ENCODE measurements at places on chromosomes 1 and 21.

DNA sequence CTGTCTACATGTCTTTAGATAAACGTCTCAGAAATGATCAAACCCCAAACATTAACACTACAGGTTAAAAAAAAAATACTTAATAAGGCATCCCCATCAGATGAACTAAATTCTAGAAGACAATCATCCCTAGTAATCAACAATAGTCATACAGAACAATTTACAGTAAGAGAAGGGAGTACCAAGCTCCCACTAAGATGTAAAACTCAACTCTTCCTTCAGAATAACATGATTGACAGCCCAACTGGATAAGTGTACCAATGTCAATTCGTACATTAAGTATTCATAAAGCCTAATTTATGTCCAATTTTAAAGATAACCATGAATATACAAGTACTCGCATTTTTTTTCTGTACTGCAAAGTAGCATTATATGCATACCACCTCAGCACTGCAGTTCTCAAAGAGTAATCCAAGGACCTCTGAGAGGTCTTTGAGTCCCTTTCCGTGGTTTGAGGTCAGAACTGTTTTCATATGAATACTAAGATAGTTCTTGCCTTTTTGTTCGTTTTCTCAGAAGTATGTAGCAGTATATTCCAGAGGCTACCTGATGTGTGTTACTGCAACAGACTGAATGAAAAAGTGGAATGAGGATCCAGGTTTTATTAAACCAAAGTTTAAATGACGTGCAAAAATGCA lies 6.6 kb downstream of the SCAF4 start:
- no peak for DNase-seq

GRCh38 chr1:57727121-57727520 lies 303.3 kb upstream of the DAB1 start:
- no peak for DNase-seq

GRCh38 chr1:58443986-58444868 lies 102.3 kb downstream of the OMA1 start:
- DNase-seq, result no peak

GRCh38 chr1:234927971-234928640 lies 200.5 kb downstream of the TOMM20 start:
- DNase-seq, result no peak

DNA sequence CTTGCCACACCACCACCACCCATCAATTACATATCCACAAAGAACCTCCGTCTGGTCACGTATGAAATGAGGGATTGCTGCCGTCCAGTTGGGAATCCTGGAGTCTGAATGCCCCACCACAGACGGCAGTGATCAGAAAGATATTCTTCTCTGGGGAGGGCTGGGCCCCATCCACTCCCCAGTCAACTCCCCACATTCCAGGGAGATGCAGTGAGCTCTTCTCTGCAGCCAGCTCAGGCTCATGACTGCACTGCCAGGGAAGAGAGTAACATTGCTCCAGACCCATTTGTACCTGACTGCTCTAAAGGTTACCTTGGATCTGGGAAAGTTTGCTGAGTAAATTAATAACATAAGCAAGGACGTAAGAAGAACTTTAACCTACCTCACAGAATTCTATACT lies 18.3 kb downstream of the DEGS1 start:
- DNase-seq, result no peak

- no peak for DNase-seq
Measured at GRCh38 chr1:159902541-159902940, 2.6 kb upstream of the CFAP45 start.

DNA sequence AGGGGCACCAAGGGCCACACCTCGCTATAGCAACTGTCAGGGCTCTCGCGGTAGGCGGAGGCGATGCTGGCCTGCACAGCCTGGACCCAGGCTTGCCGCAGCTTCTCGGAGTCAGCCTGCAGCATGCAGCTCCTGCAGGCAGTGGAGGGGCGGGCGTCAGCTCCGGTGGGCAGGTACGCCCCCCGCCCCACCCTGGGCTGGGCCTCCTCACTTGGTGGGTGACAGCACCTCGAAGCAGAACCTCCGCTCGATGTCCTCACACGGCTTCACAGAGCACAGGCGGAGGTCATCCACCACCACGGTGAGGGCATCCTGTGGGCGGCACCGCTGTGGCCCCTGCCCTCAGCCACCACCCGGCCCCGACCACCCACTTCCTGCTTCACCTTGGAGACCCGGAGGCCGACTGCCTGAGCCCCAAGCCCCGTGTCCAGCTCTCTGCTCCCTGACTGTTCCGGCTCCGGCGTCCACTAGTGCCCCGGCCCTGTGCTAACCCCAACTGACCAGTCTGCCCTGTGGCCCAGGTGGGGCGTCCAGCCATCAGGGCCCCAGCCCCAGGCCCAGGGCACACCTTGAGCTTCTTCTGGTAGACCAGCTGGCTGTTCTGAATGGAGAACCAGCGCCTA lies 9.8 kb downstream of the ACAP3 start:
- DNase-seq, result no peak

DNA sequence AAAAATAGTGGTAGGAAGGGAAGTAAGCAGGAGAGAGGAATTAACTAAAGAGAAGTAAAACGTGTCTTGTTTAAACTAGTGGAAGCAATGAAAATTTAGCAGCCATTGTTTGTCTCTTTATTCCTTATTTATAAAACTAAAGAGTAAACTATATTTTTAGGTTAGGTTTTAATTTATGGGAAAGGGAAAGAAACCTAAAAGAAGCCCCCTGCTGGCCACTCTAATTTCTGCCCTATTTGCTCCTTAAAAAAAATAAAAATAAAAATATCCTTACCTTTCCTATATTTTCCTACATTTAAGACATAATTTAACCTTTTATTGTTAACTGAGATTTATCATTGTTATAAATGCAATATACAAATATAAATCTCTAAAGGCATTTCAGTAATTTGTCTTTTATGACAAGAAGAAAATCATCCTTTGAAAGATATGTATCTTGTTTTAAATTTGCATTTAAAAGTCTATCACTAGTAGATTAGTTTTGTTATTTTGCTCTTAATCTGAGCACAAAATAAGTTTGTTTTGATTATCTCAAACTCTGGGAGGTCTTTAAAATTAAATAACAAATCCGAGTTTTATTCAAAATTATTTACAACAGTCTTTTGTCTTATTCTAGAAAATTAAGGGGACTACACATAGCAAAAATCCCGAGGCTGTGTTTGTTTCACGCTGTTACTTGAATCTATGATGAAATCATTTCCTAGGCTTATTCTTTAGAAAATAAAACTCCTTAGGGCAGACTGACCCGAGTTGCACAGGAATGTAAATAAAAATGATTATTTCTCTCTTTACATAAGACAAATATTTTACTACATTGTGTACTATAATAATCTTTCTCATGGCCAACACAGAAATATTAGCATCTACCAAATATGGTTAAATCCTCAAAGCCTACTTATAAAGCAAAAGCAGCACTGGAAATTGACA lies 201.7 kb downstream of the NRIP1 start:
- no peak for DNase-seq

- DNase-seq, result no peak
Measured at GRCh38 chr1:92013923-92014322, 15.9 kb upstream of the EPHX4 start.

- DNase-seq, result no peak
Measured at GRCh38 chr1:26318338-26319064, 743 bp downstream of the CD52 start.

DNA sequence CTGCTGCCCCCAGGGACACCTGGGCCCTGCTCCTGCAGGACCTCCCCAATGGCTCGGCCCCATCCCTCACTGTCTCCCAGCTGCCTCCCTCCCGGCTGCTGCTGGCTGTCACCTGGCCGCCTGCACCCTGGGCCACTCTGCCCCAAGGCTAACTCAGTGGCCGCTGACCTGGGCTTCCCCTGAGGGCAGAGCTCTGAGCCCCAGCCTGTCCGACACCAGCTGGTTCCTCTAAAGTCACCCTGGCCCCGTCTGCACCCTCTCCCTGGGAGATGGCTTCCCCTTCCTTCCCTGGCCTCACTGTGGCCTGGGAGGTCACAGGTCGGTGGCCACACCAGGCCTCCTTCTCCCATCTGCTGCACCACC lies 15.0 kb downstream of the ITGB2 start:
- DNase-seq, result no peak

DNA sequence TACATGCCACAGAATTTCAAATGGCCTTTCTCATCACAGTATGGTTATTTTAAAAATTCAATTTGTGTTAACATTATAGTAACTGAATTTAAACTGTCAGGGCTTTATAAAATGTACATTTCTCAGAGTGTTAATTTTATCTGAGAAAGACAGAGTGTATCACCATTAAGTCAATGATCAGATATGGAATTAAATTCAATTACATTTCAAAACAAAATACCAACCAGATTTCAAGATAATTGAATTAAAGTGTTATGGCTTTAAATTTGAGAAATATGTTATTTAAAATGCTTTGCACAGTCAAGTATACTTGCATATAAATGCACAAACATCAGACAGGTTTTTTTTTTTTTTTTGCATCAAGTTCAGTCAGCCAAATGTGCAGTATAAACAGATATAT lies 1574.4 kb downstream of the BRINP3 start:
- no peak for DNase-seq

DNA sequence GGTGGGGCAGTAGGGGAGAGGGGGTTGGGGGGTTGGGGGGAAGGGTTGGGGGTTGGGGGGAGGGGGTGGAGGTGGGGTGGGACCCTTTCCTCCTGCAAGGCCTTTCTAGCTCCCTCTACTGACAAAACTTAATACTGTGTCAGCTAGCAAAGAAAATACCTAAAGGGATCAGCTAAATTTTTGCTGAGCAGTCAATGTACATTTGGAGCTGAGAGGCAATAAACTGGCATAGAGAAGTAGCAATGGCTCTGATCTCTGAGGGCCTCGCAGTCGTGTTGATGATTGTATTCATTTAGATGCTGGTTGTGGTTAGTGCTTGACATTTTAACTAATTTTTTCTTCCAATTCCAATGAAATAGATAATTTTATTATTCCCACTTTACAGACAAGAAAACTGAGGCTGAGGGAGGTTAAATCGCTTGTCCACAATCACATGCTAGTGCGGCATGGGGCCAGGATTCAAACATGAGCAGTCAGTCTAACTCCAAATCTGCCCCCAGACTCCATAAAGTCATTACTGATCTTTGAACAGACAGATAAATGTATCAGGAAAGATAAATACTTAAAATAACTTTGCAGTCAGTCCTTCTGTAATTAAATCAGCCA lies 357.1 kb downstream of the DISC1 start:
- no peak for DNase-seq

- no peak for DNase-seq
Measured at GRCh38 chr21:34054259-34054658, 19.1 kb upstream of the MRPS6 start.

- DNase-seq, result no peak
Measured at GRCh38 chr1:100703716-100704115, 15.8 kb upstream of the VCAM1 start.

- DNase-seq, result no peak
Measured at GRCh38 chr1:18761948-18762840, 97.3 kb downstream of the TAS1R2 start.

DNA sequence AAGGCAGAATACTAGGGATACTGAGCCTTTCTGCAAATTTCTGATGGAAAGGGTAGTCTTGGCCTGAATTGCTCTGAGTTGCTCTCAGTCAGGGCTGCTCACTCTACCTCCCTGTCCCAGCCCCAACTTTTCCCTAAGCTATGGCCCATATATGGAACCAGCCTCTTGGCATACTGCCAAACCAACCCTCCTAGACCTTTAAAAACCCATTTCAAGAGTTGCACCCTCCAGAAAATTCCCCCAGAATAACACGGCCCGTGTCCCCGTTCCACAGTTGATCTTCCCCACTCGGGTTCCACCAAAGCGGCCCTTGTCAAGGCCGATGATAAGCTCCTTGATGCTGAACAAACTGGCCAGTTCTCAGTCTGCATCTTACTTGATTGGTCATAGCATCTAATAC lies 25.4 kb downstream of the SYT6 start:
- DNase-seq, result no peak

DNA sequence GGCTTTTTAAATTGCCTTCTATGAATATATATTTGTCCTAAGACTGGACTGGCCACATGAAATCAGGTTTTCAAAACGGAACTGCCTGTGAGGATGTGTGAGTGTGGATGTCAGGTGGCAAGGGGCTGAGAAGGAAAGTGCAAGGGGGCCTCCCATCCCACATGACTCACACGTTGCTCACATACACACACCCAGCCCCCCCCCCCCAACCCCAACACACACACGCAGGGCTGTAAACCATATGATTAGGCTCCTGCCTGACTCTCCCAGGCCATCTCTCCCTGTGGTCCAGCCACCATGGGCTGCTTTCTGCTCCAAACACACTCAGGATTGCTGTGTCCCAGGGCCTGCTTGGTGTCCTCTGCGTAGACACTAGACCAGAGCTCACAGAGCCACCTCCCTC lies 22.4 kb downstream of the DEGS1 start:
- DNase-seq, result no peak

GRCh38 chr1:17567582-17567981 lies 28.1 kb downstream of the ARHGEF10L start:
- DNase-seq, result no peak

GRCh38 chr1:165828103-165828668 lies 772 bp downstream of the UCK2 start:
- DNase-seq, result no peak

DNA sequence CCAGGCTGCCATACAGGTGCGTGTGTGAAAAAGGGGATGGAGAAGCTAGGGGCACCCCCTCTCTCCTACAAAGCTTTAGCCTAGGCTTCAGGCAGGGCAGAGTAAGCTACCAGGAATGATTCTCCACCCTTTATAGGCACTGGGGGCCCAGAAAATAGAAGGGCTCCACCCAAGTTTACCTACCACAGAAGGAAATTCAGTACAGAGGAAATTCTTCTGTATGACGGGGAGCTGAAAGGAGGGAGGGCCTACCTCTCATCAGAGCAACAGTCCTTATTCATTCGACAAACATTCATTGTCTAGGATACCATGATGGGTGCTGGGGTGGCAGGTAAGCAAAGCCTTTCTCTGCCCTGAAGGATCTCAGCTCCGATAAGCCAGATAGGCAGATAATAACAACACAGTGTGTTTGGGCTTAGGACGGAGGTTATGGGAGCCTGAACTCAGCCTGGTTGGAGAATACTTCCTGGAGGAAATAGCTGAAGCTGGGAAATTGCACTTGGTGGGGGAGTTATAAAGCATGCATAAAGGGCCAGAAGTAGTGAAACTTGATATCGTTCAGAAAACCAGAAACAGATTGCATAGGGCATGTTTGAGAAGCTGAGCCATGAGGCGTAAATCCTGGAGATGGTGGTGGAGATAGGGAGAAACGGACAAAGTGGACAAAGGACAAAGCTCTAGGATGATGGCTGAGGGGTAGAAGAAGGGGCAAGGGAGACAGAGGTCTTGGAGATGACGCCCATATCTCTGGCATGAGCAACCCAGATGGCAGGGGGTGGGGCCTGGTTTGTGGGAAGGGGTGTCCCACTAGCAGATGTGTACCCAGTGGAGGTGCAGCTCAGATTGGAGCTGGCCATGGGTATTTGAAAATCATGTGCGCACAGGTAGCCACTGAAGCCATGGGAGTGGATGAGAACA lies 5.3 kb upstream of the P3R3URF start:
- DNase-seq, result no peak

All from progenitor cell of endocrine pancreas (in vitro differentiated cells).